ENCODE measurements at places on chromosomes 5 and 9.

DNA sequence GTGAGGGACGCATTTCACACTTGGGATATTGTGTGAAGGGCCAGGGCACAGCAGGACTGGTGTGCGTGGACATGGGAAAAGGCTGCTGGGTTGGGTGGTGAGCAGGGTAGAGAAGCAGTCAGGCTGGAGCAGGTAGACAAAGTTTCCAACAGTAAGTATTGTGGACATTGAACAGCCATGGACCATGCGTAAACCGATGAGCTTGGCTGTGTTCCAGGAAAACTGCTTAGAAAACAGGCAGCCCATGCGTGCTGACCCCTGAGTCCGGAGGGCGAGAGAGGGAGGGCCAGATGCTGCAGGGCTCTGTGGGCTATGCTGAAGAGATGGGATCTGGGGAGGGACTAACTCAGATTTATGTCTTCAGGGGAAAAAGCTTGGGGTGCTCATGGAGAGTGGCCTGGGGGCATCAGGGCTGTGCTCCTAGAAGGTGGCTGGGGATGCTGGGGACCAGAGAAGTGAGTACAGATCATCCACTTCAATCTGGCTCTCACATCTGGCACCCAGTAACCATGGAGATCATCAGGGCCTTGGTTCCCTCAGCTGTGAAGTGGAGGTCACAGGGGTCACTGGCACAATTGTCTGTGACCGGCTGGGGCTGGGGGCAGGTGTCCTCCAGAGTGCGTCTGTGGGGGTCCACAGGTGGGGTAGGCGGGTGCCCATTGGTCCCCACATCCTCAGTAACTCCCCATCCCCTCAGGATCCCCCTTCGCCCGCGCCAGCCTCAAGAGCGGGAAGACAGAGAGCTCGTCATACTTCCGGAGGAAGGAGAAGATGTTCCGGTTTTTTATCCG is 93.3 kb downstream of the CACNA1B start:
- no peak for DNase-seq

DNA sequence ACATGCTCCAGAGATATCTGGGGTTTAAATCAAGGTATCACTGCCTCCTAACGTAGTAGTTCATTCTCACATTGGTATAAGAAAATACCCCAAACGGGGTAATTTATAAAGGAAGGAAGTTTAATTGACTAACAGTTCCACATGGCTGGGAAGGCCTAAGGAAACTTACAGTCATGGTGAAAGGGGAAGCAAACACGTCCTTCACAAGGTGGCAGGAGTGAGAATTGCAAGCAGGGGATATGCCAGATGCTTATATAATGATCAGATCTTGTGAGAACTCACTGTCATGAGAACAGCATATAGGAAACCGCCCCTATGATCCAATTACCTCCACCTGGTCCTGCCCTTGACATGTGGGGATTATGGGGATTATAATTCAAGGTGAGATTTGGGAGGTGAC is 1280.2 kb upstream of the C9orf72 start:
- DNase-seq: no peak

DNA sequence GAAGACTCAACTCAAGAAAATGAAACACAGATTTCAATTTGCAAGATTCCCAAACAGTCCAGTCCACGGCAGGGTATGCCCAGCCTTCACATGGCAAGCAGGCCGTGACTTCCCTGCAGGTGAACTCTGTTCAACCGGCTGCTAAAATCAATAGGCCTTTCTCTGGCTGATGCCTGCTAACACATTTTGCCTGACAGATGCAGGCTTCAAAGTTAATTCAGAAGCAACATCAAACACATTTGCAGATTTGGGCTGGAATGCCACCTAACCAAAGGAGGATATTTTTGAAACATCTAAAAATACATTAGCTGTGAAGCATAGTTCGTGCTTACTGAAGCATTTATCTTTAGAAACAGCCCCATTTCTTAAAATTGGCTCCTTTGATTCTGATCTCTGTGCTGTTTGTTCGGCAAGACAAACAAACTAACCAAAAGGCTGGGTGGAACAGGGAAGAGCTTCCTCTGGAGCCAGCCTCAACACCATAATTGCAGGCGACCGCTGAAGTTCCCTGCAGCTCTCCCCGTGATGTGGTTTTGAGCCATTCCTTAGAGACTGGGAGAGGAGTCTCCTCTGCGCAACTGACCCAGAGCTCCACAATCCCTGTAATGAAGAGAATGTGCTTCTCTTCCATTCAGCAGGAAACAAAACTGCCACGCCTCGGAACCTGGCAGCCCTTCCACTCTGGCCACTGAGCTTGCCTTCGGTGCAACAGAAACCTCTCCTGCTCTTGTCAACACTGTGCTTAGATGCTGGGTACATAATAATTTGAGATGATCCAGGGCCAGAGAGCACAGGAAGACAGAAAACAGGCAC is 126.5 kb downstream of the MYO10 start:
- DNase-seq: no peak

GRCh38 chr5:116923344-116923743 is 348.7 kb upstream of the SEMA6A start:
- DNase-seq: no peak

DNA sequence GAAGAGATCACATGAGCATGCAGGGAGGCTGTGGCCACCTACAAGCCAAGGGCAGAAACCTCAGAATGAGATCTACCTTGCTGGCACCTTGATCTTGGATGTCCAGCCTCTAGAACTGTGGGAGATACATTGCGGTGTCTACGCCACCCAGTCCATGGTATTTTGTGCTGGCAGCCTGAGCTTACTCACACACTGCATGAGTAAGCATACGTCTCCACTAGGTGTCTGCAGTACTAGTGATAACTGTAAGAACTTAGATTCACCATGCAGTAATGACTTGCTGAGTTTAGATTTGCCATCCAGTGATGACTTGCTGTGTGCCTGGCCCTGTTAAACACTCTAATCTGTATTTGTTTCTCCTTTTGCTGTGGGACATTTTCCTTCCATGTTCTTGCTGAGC is 417.7 kb downstream of the GADD45G start:
- no peak for DNase-seq

DNA sequence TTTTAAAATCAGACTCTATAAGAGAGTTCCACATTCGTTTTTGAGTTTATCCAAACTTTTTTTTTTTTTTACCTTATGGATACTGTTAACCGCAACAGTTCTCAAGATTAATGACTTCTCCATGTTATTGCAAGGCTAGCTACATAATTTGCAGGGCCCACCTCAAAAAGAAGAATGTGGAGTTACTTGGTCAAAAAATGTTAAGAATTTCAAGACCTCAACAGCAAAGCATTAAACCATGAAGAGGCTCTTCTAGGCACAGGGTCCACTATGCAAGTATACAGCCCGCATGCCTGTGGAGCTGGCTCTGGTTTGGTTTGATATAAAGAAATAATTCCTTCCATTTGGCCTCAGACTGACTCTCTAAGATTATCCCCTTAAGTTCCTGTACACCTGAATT is 133.3 kb upstream of the TLX3 start:
- no peak for DNase-seq

GRCh38 chr5:51201024-51201423 is 182.2 kb upstream of the ISL1 start:
- no peak for DNase-seq

- no peak for DNase-seq
These were observed 259.7 kb upstream of the ZNF608 start for GRCh38 chr5:125006011-125006685.

DNA sequence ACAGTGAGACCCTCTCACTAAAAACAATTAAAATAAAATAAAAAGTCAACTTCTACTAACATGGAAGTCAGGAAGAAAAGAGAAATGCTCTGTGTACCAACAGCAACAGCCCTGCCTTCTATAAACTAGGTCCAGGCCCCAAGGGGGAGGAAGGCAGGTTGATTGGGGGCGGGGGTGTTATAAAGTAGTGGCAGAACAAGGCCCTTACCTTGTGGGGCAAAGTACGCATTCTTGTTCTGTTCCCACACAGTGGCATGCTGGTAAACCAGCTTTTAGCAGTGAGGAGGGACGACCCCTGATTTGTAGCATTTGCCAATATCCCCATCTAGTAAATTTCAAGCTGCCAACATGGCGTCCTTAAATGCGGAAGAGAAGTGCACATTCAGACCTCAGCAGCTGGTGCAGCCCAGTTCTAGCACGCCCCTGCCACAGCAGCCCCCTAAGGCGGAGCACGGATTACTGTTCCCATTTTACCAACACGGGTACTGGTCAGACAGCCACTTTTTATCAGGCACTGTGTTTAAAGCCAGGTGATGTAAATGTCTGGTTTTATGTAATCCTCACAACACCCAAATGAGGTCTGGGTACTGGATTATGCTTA is 69.5 kb downstream of the GTF3C4 start:
- DNase-seq: no peak

DNA sequence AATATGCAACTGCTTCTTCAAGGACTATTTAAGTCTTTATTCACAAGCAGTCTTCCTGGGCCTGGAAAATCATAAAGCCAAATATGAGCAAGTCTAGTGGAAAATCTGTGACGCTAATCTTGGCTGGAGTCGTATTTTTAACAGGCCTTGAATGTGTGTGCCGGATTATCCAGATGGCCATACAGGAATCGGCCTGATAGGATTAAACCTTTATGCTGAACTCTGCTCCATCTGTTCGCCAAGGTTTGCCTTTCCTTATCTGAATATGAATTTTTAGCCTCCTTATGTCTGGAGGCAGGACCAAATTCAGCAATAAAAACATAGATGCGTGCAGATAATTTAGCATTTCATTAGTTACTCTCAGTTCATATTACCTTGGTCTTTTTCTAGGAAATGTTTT is 294.5 kb downstream of the EBF1 start:
- DNase-seq: no peak

DNA sequence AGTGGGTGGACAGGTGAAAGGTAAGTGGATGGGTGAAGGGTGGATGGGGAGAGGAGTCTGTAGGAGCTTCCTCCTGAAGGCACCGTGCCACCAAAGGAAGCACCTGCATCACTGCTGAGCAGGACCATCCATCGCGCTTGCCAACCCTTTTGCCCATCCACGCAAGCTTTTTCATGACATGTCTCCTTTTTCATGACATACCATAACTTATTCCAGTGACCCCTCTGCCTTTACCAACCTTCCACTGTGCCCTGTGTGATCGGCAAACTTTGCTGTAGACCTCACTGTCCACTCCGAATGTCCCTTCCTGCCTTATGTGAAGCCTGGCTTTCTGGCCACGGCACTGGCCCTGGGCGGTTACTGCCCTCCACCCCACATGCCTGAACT is 13.4 kb downstream of the FLT4 start:
- no peak for DNase-seq

DNA sequence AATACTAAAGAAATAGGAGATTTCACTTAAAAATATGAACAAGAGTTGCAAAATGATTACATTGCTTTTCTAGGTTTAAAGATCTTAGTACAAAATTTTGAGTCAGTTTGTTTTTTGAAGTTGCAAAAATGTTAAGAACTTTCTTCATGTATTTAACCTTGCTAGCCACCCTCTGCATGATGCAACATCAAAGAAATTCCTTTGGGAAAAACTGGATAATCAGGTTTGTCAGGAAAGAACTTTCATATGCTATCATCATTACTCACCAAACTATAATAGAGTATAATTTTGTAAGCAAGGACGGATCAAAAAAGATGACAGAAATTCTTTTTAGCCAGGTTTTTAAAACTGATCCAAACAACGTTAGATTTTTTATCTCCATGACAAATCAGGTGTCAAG is 116.9 kb upstream of the MRPS30 start:
- DNase-seq: no peak

GRCh38 chr5:148687427-148687826 is 33.1 kb upstream of the HTR4 start:
- no peak for DNase-seq

DNA sequence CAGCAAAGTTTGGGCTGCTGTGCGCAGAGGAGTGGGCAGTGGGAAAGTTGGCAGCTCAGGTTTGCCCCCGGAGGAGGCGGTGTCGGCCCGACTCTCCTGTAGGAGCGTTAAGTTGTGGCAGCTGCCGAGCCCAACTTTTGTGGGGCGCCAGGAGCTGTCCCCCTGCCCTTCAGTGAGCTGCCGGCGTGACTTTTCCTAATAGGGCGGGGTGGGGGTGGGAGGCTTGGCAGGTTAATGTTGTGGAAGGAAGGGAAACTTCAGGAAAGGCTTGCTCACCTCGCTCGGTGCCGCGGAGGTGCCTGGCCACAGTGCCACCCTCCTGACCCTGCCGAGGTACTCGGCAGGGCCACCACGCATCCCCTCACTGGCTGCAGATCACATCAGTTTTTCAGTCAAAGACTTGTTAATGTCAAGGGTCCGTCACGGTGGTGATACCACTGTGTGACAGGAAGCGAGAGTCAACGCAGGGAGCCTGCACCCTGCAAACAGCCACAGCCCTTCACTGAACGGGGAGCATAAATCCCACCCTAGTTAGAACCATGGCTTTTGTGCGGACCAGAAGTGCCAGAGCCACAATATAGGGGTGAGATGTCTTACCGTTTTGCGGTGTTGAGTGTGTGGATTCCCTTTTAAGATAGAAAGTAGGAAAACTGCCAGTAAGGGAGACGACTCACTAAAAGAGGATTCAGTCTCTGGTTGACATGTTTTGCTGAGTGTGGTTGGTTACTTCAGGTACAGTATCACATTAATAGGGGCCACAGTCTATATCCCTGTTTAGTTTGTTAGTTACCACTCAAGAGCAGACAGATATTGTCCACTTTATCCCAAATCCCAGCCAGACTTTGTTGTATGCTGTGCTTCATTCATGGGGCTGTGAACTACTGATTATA is 796 bp downstream of the LNPEP start:
- DNase-seq: peak; percentile 41

DNA sequence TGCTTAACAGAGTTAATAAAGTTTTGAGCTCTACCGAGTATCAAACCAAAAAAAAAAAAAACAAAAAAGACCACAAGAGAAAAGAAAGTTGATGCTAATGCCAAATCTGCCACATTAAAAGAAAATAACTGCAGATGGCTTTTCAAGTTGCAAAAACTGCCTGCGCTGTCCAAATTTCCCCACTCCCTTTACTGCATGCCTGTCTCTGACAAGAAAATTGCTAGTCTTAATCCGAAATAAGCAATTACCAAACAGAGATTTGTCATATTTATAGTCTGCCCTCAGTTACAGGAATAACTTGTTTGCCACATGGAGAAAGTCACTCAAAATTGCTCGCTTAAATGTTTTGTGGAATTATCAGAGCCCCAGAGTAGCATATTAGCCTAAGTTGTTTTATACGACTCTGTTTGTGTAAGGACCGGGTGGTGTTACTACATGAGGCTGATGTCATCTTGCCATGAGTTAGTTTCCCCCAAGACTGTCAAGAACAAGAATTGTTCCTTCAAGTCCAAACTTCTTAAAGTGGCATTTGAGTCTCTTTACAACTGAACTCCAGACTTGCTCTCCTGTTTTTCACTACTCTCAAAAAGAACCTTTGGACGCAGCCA is 160.9 kb downstream of the CEP120 start:
- DNase-seq: no peak
